ENCODE measurements at places on chromosomes 6 and 20. TPM values are rescaled to one million over a fixed set of nuclear protein-coding genes. Genes with fewer than 3 reads are reported as not detected.
A peak's percentile ranks its signal among the peaks of the same experiment; 100 is the strongest.

DNA sequence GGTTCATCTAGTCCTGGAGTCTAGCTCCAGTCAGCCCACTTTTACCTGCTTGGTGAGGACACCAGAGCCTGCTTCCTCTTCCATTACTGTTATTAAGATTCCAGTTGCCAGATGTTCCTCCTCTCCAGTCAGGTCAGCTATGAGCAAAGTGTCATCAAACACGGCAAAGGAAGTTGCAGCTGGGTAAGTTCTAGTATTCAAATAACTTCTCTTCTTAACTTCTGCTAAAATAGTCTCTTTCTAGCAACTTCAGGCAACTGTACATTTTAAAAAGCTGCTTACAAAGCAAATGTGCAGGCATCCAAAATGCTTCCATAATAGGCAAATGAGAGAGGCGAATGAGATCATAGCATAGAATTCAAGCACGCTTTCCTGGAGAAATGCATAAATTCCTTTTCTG is 18.4 kb upstream of the MRPS18A start:
- DNase-seq, result no peak

Gene VIP
- not detected for total RNA-seq

- DNase-seq, result no peak
Measured at GRCh38 chr6:99334526-99335127, 14.8 kb downstream of the FAXC start.

Gene MMP24
- 0.05 TPM for total RNA-seq

Gene HEY2
- total RNA-seq, result 0.46 TPM

Gene MRPS26
- total RNA-seq, result 29.5 TPM

Gene PRRT1
- total RNA-seq, result 7.4 TPM

Gene SMIM29
- total RNA-seq, result 23.8 TPM

- peak; percentile 20 for DNase-seq
Measured at GRCh38 chr6:152232501-152233151, 404.5 kb downstream of the SYNE1 start.

Gene PSORS1C2
- total RNA-seq, result not detected

DNA sequence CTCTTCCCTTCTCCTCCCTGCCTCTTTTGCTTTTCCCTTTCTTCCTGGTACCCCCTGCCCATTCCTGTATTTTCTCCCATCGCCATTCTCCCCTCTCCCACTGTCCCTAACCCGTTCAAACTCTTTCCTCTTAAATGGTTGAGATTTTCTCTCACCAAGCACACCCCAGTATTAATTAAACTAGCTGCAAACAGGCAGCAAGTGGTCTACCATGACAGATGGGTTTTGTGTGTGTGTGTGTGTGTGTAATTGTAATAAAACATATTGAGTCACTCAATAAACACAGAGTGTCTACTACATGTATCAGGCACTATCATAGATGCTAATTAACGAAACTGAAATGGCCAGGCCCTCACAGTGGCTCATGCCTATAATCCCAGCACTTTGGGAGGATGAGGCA is 6.7 kb downstream of the RAET1E start:
- DNase-seq, result no peak

DNA sequence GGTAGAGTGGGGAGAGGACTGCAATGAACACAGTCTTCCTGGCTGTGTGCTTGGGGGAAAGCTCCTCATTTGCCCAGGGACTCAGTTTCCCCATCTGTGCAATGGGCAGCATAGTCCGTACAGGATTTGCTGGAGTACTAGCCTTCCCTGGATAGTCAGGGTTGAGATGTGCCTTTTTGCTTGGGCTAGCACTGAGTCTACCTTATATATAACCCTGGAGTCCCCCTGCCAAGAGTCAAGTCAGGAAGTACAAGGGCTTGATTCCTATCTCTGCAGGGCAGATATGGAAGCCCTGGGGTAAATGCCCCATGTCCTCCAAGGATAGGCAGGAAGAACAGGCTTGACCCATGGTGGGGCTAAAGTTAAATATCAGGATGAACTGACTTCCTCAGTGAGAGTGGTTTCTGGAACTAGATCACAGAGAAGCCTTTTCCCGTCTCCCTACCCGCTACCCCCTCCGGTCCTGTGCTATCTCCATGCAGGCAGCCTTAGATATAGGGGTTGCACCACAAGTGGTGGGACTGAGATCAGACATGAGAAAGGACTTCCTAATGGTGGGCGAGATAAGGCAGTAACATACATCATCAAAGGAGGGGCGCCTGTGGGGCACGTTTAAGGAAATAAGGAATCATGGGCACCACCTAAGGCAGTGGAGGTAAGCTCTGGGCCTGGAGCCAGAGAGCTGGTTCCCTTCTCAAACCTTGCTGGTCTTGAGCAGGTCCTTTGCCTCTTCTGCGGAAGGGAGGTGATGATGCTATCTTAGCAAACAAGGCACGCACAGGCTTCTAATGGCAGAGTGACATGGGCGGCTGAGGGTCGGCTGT is 157.9 kb downstream of the MRPL14 start:
- DNase-seq, result no peak

Gene BMP7
- total RNA-seq, result not detected

GRCh38 chr20:6921717-6922386 is 154.4 kb downstream of the BMP2 start:
- DNase-seq, result no peak

- no peak for DNase-seq
Measured at GRCh38 chr6:113856625-113857555, at the start of gene MARCKS. Gene MARCKS, plus strand, starts transcription at chr6:113857345. Its CDS starts 401 bp downstream, at chr6:113857746.

- DNase-seq, result peak; percentile 10
Measured at GRCh38 chr6:169589699-169590257, 112.1 kb downstream of the WDR27 start.

DNA sequence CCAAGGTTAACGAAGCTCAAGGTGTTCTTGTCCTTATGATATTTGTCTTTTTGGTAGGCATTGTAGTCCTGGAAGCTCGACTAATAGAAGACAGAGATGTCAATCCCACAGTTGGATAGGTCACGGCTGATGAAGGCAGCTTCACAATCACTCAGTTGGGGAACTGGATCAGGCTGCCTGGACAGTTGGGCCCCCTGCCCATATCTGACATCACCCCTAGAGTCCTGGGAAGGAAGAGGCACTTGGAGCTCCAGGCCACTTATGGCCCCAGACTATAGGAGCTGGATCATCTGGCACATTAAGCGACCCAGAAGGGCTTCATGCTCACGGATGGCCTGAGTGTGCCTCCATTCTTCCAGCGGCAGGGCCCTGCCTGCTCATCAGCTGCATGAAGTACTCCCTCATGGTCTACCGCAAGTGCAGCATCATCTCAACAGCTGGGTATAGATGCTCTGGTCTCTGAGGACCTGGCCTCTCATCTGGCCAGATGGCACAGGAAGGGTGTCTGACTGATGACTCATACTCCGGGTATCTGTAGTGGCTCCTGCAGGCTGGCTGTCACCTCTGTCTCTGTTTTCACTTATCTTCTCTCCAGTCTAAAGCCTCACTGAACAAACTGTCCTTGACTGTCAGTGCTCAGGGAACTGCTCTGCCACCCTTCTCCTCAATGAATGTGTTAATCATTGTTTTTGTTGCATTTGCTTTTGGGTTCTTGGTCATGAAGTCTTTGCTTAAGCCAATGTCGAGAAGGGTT is 29.2 kb upstream of the SSR1 start:
- DNase-seq, result no peak

DNA sequence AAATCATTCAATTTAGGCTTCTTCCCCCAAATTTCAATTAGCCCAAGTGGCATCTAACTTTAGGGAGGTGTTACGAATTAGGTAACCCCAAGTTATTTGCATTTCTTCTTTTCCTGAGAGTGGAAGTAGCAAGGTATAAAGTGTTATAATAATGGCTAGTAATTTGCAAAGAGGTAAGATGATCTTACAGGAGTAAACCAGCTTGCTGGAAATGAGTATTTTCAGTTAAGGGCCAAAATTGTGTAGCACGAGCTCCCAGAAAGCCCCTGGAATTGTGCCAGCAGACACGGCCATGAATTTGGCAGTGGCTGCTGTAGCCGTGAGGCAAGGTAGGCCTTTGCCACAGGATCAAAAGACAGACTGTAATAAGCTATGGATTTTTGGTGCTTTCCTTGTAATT is 38.0 kb downstream of the CITED2 start:
- DNase-seq, result no peak

Gene RNF217
- 1.9 TPM for total RNA-seq

GRCh38 chr6:45174045-45174444 is 154.1 kb upstream of the RUNX2 start:
- DNase-seq, result no peak

Gene SOX12
- total RNA-seq, result 13.7 TPM

GRCh38 chr6:137248702-137249101 is 29.5 kb upstream of the IFNGR1 start:
- no peak for DNase-seq

GRCh38 chr20:8526610-8527009 is 394.5 kb downstream of the PLCB1 start:
- no peak for DNase-seq

GRCh38 chr20:22554391-22554790 is 30.0 kb downstream of the FOXA2 start:
- no peak for DNase-seq

DNA sequence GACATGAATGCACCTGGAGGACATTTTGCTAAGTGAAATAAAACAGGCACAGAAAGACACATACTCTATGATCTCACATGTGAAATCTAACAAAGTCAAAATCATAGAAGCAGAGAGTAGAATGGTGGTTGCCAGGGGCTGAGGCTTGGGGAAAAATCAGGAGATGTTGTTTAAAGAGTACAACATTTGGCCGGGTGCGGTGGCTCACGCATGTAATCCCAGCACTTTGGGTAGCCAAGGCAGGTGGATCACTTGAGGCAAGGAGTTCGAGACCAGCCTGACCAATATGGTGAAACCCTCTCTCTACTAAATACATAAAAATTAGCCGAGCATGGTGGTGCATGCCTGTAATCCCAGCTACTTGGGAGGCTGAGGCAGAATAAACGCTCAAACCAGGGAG is 26.0 kb upstream of the LOC128125822 start:
- DNase-seq, result no peak

DNA sequence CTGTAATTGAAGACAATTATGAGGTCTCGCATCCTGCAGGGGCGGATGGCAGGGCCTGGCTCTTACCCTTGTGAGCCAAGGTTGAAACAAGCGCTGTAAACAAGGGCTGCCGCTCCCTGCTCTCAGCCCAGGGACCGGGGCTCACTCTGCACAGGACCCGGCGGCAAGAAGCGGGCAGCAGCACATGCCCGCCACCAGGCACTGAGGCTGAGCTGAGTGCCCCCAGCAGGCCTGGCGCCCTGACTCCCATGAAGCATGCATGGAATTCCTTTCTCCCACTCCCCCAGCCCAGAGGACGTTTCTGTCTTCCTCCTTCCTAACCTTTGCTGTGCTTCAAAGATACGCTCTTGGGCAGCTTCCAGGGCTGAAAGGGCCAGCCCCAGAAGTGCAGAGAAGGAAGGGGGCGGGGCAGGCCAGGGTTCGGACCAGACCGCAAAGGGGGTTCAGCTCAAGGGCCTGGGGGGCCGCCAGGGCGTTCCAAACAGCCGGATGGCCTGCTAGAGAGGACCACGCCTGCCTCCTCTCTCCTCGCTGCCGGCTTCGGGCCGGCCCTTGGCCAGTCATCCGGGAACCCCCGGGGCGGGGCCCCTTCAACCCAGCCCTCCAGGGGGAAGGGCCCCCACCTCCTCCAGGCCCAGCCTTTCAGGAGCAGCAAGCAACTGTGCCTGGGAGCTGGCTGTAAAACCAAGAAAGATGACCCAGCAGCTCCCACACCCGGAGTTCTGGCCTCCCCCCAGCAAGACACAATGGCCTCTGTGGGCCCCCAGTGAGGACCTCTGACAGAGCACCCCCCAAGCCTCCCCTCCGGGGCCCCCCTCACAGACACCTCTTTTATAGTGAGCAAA is 109.9 kb downstream of the NOL4L start:
- DNase-seq, result no peak

Gene RIMS4
- total RNA-seq, result not detected

DNA sequence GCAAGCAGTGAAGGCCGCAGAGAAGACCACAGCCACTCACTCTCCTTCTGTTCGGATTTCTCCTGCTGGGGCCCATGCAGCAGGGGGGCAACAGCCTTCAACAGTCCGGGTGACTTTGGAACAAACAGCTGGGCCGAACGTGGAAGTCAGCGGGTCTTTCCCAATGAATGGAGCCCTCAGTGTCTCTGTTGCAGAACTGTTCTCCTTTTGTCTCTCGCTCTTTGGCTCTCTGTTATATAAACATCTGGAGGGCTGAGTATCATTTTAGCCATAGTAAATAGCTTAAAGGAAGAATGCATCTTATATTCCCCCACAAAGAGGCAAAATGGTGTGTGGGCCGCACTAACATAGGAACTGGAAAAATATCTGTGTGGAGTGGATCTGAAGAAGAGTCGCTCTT is 136.7 kb upstream of the RALGAPA2 start:
- no peak for DNase-seq

GRCh38 chr6:34953061-34954025 is 64.3 kb downstream of the ANKS1A start:
- no peak for DNase-seq

DNA sequence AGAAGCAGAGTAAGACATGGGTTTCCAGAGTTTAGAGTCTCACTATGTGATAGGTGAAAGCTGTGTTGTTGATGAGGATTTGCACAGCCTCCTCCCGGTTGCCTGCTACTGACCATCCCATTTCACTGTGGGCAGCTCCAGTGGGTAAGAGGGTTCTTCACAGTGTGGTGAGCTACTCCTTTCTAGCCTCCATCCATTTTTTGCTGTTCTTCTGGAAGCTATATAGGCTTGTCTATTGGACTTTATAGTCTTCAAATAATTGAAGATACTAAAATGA is 13.4 kb downstream of the UST start:
- DNase-seq, result no peak

DNA sequence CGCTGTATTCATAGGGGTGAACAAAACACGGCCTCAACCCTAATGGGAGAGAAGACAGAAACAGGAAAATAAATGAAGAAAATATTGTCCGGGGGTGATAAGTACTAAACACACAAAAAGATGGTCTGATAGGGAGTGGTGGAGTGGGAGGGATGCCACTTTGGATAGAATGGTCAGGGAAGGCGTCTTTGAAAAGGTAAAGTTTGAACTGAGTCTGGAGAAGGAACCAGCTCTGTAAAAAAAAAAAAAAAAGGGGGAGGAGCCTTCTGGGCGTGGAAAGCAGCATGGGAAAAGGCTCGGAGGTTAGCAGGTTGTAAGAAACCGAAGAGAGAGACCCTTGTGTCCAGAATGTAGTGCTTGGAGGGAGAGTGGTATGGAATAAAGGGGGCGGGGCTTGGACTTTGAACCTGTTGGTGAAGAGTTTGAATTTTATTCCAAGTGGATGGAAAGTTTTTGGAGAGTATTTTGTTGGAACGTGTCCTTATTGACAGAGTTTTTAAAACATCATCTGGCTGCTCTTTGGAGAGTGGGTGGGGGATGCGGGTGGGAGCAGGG is 1.8 kb downstream of the CHMP4B start:
- DNase-seq, result no peak

GRCh38 chr6:158496700-158497099 is 63.2 kb upstream of the TMEM181 start:
- DNase-seq, result no peak

- no peak for DNase-seq
Measured at GRCh38 chr20:44597516-44597915, 15.1 kb downstream of the PKIG start.

DNA sequence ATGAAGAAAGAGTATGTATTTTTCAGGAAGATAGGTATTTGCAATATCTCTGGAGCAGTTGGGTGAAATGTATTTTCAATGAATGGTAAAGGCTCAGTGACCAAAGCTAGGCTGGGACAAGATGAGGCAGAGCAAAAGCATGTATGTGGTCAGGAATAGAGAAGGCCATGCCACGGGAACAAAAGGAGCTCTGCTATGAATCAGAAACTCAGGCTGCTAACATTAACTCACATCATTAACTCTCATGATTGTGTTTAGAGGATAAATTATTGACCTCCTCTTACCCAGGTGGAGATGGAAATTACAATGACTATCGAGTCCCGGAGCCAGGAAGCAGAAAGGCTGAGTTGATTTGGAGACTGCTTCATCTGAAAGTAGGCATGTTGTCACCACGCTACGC is 220.2 kb downstream of the FUT9 start:
- no peak for DNase-seq

Gene GABRR1
- not detected for total RNA-seq

Gene UNC5CL
- total RNA-seq, result 3.5 TPM
